ENCODE measurements at places on chromosomes 5 and 9.

- DNase-seq: no peak
Measured at GRCh38 chr5:98898743-98899142, 30.1 kb downstream of the CHD1 start.

DNA sequence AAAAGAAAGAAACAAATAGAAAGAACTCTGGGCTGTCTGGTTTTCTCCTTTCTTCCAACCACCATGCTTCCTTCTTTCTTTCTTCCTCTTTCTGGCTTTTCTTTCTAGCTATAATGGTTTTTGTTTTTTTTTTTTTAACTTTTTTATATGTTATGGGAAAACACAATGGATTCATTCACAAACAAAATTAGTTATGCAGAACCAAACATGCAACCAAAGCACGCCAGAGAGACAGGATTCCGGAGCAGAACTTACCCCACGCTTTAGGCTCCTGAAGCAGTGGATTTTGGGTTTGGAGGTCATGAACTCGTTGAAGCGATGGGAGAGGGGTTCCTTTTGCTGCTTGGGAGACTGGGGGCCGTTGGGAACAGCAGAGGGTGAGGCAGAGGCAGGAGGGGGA lies 88.3 kb downstream of the USP20 start:
- DNase-seq: no peak

GRCh38 chr5:174245516-174246075 lies 200.1 kb downstream of the NSG2 start:
- no peak for DNase-seq

DNA sequence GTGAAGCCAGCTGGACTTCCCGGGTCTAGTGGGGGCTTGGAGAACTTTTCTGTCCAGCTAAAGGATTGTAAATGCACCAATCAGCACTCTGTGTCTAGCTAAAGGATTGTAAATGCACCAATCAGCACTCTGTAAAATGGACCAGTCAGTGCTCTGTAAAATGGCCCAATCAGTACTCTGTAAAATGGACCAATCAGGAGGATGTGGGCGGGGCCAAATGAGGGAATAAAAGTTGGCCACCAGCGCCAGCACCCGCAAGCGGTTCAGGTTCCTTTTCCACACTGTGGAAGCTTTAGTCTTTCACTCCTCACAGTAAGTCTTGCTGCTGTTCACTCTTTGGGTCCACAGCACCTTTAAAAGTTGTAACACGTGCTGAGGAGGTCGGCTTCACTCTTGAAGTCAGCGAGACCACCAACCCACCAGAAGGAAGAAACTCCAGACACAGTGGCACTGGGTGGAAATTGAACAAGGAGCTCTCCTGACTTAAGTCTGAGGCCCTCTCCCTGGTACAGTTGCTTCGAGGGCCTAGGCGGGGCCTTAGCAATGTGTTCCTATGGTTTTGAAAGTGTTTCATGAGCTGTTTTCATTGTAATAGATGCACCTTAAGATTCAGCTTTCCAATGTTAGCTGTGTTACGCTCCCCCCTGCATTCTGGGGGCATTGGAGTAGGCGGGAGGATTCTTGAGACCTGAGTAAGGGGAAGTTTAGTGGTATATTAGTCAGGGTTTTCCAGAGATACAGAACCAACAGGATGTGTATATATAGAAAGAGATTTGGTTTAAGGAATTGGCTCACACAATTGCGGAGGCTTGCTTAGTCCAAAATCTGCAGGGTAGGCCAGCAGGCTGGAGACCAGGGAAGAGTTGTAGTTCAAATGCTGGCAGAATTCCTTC lies 21.5 kb upstream of the MYO10 start:
- DNase-seq: no peak

DNA sequence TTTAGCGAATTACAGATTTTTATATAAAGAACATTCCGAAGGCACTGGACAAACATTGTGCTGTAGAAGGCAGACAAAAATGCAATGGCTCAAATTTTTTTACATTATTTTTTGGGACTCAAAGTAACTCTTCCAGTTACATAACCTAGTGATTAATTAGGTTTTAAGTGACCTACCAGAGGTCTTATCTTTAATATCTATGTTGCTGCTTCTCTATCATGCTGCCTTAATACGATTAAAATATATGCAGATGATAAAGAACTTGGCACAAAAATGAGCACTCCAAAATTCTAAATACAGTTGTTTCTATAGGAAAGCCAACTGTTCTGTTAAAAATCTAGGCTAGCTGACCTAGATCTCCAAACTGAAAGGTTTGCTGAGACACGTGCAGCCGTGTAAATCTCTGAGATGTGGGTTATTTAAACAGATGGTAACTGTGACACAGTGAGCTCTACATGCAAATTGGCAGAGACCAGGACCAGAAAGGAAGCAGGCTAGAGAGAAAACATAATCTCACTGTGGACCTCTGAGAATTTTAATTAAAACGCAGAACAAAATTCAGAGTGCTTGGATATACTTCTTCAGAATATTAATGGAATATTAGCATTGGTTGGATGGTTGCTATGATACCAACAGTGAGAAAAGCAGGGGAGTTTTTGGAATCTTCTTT lies 56.2 kb downstream of the CAMK4 start:
- DNase-seq: no peak

DNA sequence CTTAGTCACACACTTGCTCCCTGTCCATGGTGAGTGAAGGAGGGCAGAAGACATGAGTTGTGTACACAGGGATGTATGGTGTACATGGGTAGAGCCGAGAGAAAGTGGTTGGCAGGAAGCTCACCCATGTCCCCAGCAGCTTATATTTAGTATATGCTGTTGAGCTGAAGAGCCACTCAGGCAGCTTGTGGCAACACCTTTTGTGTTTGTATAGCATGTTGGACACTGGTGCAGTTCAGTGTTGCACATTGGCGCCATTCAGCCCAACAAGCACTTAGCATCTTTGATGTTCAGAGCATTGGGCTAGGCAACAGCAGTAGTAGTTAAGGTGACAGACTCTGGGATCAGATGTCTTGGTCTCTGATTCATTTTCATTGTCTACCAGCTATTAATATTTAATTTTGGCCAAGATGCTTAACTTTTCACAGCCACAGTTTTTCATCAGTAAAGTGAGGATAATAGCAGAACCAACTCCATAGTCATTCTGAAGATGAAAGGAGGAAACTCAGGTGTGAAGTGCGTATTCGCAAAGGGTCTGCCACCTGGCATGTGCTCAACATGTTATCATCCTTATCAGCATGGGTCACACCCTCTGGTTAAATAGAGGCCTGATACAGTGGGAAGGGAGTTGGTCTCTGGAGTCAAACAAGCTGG lies 184.8 kb downstream of the NR3C1 start:
- DNase-seq: no peak

All from OCI-LY7 (cell line).